ENCODE measurements at places on chromosomes 11 and 22.

DNA sequence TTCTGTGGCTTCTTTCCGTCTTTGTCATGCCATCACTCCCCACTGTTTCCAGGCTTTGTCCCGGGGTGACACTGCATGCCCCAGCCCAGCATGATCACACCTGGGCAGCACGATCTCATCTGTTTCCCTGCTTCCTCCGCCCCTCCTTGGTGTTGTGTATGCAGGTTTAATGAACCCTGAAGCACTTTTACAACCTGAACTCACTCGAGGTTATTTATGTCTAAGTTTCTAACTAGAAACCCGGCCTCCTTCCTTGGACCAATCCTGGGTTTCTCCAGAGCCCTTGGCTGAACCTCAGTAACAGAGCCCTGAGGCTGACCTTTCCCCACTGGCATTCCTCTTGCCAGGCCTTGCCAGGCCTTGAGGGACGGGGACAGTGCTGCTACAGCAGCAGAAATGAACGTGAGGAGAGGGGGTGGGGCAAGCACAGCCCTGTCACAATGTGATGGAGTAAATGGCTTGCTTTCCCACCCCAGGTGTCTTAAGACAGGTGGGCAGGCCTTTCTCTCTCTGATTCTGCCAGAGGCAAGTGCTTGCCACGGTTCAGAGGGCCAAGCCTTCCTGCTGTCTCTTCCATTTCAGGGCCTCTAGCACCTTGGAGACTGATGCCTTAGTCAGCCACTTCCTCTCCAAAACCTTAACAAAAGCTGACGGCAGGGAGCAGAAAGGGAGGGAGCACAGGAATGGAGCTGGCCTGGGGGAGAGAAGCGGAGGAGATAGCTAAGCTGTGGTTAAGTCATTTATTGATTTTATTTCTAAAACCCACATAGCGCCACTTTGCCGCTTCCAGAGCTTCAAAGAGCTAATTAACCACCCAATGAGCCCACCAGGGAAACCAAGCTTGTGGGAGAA, 3.1 kb upstream of the PYGM start:
- DNase-seq, result no peak

DNA sequence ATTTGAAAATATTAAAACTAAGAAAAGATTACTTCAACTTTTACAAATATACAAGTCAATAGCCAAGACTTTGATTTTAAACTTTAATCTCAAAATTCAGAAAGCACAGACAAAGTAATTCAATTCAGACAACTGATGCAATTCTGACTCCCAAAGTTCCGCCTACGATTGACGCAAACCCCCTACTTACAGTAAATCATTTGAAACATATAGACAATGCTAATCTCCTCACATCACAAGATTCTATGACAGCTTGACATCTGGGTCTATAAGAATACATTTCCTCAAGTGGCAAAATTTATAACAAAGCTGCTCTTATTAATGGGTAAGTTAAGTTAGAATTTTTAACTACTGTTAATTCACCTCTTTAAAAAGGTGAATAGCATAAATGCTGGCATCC, 75.2 kb downstream of the GUCY1A2 start:
- DNase-seq, result no peak

DNA sequence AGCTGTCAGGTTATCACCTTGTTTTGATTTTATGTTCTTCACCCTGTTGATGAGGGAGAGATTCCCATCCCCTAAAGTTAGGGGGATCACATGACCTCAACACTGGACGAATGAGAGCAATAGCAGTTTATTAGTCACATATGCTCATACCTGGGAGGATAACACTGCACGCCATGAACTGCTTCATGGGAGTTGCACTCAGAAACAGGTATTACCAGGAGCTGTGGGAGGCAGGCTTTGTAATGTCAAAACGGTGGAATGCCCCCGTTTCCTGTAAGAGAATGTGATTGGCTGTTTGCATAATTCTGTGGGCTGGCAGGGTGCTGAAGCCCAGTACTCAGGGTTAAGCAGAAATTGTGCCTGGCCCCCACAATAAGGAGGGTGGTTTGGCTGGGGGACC, 3.2 kb upstream of the THY1 start:
- no peak for DNase-seq

DNA sequence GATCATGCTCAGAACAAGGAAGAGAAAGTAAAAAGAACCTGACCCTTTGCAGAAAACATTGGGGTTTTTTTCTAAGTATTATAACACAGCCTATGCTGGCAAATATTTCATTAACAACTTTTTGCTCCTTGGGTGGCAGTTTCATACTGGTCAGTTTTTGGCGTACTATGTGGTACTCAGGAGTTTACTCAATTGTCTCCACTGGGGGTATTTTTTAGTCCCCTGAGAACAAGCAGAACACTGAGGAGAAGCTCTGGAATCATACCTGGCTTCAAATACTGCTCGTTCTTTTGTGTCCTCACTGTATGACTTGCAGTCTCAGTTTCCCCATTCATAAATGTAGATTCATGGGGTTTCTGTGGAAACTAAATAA, 90.4 kb downstream of the SERGEF start:
- no peak for DNase-seq

DNA sequence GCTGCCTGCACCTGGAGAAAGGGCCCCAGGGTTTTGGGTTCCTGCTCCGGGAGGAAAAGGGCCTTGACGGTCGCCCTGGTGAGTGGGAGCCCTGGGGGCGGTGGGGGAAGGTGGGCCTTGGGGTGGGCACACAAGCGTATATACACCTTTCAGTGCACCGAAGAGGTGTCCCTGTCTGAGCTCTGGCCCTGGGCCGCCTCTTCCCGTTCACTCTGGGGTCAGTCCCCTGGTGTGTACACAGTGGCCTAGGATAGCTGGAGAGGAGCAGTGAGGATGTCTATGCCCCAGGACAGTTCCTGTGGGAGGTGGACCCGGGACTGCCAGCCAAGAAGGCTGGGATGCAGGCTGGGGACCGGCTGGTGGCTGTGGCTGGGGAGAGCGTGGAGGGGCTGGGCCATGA, 2.8 kb downstream of the NHERF4 start:
- DNase-seq, result no peak

DNA sequence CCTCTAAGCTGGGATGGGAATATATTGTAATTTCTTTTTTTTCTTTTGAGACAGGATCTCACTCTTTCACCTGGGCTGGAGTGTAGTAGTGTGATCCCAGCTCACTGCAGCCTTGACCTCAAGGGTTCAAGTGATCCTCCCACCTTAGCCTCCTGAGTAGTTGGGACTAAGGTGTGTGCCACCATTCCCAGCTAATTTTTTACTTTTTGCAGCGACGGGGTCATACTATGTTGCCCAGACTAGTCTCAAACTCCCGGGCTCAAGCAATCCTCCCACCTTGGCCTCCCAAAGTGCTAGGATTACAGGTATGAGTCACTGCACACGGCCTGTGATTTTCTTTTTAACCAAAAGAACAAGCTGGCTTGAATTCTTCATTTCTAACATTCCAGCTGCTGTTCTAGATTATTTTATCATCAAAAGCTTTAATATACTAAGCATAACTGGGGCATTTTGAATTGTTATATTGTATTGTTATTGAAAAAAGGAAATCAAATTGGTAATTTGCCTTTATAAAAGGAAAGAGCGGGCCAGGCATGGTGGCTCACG, 26.8 kb upstream of the PPP2R1B start:
- DNase-seq, result no peak

DNA sequence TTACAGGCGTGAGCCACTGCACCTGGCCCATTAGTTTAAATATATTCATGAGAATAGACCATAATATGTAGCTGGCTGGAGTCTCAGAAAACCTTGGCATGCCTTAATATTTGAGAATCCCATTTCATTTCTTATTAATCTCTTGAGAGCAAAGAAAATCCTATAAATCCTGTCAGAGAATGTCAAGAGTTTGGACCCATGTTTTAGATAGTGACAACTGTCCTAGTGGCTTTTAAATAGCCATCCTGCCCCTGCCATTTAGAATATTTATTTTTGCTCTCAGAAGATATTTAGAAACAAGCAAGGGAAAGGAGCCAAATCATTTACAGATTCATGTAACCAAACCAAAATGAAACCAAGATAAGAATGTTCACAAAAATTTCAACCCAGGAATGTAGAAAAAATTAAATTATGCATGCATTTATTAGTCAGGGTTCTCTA, 107.2 kb downstream of the SWAP70 start:
- no peak for DNase-seq

GRCh38 chr22:49923445-49923844, 5.0 kb downstream of the CRELD2 start:
- no peak for DNase-seq

DNA sequence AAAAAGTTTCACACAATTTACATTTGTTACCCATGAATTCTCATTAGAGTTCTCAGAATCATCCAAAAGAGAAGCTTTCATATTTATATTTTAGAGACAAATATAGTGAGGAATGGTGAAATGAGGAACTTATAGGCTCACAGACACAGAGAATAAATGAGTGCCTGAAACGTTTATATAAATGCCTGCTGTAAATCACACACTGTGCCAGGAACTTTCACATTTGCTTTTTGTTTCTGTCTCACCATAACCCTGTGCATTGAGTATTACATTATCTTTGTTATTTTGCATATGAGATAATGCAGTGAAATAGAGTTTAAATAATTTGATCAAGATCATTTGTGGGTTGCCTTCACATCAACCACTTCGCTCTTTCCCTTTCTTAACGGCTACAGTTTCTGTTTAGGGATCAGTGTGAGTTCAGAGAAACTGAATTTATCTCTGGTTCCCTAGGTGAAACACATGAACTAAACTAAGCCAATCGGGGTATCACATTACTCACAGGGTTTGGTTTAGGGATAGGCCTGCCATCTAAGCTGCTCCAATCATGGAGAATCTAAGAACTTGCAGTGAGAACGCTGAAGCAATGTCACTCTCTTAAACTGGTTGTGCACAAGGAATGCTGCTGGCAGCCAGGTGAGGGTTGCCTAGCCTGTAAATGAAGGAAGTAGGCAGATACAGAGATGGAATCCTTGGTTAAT, 1339.2 kb upstream of the TENM4 start:
- DNase-seq, result no peak

DNA sequence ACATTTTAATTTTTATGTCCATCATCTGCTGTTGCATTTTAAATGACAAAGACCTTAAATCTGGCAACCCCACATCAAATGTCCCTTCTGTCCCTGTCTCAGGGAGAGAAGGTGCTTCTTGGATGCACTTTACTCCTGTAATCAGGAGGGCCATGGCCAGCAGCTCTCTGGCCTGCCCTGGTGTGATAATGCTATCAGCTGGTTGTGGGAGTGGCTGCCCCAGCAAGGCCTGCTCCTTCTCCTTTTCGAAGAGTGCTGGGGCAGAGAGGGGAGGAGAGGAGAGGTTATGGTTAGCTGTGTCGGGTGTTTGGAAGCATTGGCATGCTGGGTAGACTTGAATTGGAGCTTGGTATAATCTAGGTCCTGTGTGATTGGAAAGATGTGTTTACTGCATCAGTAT, 12.8 kb downstream of the TNRC6B start:
- DNase-seq, result no peak

- DNase-seq, result no peak
Observed at GRCh38 chr11:68948935-68949334, 31.9 kb downstream of the MRGPRD start.

- DNase-seq, result no peak
Observed at GRCh38 chr11:113895367-113896155, 9.0 kb upstream of the HTR3B start.

GRCh38 chr22:30694171-30694639, 469 bp upstream of the OSBP2 start:
- no peak for DNase-seq

DNA sequence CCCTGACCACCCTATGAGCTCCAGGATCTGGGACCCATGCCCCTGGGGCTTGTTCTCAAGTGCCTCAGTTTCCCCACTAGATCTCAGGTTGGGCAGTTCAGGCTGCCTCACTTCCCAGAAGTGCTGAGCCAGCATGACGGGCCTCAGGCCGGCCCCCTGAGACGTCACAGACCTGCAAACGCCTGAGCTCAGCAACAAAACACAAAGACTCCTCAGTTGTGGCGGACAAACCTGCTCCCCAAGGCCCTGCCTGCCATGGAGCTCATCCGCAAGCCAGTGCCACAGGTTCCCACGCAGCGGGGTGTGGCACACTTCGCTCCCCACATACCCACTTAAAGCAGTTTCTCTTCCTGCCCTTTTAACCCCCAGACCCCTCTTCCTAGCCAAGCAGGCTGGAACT, 45.2 kb downstream of the NECTIN1 start:
- DNase-seq, result no peak

DNA sequence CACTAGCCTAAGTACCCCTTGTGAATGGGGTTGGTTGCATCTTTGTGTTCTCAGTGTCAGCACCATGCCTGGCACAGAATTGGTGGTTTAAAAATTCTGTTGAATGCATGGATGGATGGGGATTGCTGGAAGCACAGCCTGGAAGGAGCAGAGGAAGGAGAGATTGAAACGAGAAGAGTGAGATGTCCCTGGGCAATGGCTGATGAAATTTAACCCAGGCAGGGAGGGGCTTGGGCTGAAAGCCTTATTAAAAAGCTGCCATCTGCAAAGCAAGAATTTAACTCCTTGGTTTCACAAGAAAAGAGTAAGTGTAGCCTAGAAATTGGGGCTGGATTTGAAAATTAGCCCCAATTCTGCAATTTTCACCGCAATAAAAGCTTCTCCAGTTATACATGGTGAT, 126.7 kb downstream of the TEAD1 start:
- no peak for DNase-seq

DNA sequence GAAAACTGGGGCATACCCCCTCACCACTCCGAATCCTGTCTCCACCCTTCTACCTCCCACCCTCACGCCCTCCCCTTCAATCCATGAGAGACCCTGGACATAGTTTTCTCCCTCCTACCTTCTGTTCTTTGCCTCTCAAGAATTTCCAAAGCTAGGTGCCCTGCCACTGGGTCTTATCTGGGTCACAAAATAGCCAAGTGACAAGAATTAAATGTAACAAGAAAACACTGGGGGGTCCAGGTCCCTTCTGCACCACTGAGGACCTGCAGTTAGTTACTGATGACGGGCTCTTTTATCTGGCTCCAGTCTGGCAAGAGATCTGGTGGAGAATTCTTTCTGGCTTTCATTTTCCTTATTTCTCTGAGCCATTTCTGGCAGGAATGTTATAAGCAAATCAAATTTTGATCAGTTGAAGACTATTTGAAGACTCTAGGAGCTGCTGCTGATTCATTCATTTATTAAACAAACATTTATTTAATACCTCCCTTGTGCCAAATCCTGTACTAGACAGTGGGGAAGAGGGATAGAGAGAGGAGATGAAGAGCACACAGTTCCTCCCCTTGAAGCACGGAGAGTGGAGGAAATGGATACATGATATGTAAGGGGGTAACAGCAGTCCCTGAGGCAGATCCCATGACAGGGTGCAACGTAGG, 135.2 kb downstream of the RRAS2 start:
- no peak for DNase-seq

- DNase-seq, result no peak
Observed at GRCh38 chr22:35390933-35391332, 9.0 kb upstream of the MCM5 start.

Data from HS-27A (cell line).